ENCODE measurements at places on chromosomes 7 and 10. TPM values are rescaled to one million over a fixed set of nuclear protein-coding genes. Genes with fewer than 3 reads are reported as not detected.
A peak's percentile ranks its signal among the peaks of the same experiment; 100 is the strongest.

SLC26A3 gene
- total RNA-seq: not detected

CDNF gene
- 0.40 TPM for total RNA-seq

ATG9B gene
- total RNA-seq: under 0.01 TPM

BMPER gene
- total RNA-seq: 0.44 TPM

MICALL2 gene
- 7.4 TPM for total RNA-seq

PON1 gene
- total RNA-seq: not detected

POT1 gene
- total RNA-seq: 24.8 TPM

LRRC17 gene
- total RNA-seq: 2.0 TPM

CDH23 gene
- total RNA-seq: under 0.01 TPM

GALNT17 gene
- not detected for total RNA-seq

RAPGEF5 gene
- total RNA-seq: 110 TPM

CYP3A4 gene
- total RNA-seq: not detected

GIMAP7 gene
- 104 TPM for total RNA-seq

SOSTDC1 gene
- not detected for total RNA-seq

DLG5 gene
- 6.9 TPM for total RNA-seq

DNA sequence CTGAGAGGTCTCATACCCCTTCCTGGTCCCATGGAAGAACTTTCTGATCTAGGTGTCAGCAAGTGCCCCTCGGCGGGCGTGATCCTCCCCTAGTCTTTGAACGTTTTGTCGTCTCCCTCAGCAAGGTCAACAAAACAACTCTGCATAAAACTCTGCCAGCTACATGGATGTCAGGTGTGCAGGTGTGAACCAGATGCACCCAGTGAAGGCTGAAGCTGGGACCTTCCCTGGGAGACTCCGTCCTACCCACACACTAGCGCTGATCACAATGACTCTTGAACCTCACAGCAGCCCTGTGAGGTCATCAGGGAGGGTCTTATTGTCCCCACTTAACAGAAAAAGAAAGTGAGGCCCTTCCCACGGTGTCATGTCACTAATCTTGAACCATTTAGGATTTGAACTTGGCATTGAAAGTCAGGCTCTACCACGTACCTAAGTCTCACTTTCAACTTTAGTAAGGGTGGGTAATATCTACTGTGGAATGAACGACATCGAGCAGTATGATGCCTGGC, 68.1 kb downstream of the VSTM4 start:
- DNase-seq: no peak

GRCh38 chr10:3578159-3578558, 206.8 kb downstream of the KLF6 start:
- DNase-seq: no peak

- no peak for DNase-seq
Observed at GRCh38 chr10:72170263-72170662, 45.5 kb upstream of the ANAPC16 start.

- no peak for DNase-seq
Observed at GRCh38 chr10:116774728-116775151, 32.4 kb upstream of the HSPA12A start.

GRCh38 chr10:30192846-30193608, 133.6 kb upstream of the JCAD start:
- DNase-seq: no peak

- DNase-seq: peak; percentile 71
Observed at GRCh38 chr7:29039821-29040578, 81.9 kb upstream of the TRIL start.

GRCh38 chr10:17651896-17652295, 7.9 kb downstream of the STAM start:
- no peak for DNase-seq

GRCh38 chr7:332646-333392, 42.8 kb downstream of the FOXL3 start:
- peak; percentile 67 for DNase-seq

DNA sequence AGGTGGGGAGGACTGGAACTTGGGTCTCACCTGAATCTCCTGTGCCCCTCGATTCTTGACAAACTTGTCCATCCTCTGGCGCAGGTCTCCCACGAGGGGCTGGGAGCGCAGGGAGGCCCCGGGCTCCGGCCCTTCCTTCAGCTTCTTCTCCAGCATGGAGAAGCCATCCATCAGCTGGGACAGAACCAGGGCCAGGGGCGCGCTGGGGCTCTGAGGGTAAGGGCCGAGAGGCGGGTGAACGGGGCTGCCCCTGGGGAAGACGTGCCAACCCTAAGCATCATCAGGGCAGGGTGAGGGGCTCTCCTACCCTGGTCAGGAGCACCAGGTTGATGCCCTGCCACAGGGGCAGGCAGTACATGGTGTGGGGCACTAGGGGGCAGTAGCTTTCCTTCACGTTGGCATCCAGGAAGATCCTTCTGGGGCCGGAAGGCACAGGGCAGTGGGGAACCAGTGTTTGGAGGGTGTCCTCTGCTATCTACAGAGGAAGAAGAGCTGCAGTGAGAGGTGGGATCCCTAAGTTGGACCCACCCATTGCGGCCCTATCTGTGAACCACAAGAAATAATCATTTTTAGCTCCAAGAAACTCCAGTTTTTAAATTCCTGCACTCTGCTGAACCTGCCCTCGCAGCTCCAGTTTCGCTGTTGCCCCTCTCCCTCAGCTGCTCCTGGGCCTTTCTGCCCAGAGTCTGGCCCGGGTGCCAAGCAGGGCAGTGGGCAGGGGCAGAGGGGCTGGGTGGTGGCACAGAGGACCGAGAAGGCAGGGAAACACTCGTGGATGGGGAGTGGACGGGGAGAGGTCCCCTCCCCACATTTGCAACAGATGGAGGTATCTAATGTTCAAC, 10.8 kb upstream of the PYROXD2 start:
- DNase-seq: peak; percentile 63

GRCh38 chr7:40033826-40034225, 83.8 kb downstream of the CDK13 start:
- no peak for DNase-seq

DNA sequence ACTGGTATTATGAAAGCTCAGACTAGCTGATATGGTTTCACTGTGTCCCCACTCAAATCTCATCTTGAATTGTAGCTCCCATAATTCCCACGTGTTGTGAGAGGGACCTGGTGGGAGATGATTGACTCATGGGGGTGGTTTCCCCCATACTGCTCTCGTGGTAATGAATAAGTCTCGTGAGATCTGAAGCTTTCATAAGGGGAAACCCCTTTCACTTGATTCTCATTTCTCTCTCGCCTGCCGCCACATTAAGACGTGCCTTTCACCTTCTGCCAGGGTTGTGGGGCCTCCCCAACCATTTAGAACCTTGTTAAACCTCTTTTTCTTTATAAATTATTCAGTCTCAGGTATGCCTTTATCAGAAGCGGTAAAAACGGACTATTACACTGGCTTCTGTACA, 40.3 kb downstream of the COL13A1 start:
- no peak for DNase-seq

DNA sequence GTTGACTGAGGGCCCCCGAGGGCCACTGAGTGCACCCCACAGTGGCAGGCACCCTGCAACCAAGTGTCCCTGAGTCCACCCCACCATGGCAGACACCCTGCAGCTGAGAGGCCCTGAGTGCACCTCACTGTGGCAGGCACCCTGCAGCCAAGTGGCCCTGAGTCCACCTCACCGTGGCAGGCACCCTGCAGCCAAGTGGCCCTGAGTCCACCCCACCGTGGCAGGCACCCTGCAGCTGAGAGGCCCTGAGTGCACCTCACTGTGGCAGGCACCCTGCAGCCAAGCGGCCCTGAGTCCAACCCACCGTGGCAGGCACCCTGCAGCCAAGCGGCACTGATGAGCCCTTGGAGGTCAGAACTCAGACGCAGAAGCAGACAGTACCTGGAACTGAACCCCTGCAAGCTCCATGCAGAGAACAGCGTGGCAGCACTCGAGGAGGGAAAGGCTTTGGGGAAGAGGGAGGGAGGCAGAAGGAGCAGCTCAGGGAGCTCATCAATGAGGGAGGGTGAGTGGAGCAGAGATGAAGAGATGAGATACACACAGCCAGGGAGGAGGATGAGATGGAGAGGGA, 156.5 kb downstream of the WDR37 start:
- DNase-seq: no peak

DNA sequence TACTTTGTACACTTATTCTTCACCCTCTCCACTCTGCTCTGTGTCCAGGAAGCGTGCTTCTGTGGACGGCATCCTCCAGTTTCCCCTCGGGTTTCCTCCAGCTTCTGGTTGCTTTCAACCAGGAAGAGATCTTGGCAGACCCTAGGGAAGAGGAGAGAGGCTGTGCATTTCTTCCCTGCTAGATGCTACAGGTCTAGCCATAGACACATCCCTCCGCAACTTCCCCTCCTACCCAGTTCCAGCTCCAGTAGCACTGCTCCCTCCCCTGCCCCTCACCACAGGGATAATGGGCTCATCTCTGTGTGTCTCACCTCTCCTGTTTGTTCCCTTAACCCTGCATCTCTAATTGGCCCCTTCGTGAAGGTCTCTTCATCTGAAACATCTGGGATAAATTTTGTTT, 16.3 kb downstream of the TLL2 start:
- DNase-seq: no peak

GRCh38 chr7:100604976-100605911, 3.1 kb downstream of the PCOLCE start:
- no peak for DNase-seq

DNA sequence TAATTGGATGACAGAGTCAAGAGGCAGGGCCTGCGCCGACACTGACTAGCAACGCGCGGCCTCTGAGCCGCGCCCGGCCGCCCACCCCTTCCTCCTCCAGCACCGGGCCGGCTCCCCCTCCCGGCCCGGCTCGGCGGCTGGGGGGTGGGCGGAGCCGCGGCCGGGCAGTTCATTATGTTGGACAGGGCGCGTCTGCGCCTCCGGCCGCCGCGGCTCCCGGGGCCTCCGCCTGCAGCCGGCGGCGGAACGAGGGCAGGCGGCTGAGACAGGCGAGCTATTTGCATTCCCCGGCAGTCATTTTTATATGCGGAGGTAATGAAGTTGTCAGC, 106.7 kb downstream of the SNX10 start:
- peak; percentile 83 for DNase-seq

DNA sequence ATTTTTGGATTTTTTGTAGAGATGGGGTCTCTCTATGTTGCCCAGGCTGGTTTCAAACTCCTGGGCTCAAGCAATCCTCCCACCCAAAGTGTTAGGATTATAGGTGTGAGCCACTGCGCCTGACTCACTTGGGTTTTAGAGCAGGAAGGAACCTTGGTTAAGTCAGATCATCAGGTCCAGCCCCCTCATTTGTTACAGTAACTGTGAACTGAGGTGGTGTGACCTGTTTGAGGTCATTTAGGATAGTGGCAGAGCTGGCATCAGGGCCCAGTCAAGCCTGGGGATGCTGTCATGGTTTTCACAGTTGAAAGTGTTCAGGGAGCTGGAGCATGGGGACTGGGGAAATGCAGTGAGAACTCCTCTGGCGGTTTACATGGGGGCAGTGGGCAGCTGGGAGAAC, 159.6 kb downstream of the TAX1BP1 start:
- no peak for DNase-seq

DNA sequence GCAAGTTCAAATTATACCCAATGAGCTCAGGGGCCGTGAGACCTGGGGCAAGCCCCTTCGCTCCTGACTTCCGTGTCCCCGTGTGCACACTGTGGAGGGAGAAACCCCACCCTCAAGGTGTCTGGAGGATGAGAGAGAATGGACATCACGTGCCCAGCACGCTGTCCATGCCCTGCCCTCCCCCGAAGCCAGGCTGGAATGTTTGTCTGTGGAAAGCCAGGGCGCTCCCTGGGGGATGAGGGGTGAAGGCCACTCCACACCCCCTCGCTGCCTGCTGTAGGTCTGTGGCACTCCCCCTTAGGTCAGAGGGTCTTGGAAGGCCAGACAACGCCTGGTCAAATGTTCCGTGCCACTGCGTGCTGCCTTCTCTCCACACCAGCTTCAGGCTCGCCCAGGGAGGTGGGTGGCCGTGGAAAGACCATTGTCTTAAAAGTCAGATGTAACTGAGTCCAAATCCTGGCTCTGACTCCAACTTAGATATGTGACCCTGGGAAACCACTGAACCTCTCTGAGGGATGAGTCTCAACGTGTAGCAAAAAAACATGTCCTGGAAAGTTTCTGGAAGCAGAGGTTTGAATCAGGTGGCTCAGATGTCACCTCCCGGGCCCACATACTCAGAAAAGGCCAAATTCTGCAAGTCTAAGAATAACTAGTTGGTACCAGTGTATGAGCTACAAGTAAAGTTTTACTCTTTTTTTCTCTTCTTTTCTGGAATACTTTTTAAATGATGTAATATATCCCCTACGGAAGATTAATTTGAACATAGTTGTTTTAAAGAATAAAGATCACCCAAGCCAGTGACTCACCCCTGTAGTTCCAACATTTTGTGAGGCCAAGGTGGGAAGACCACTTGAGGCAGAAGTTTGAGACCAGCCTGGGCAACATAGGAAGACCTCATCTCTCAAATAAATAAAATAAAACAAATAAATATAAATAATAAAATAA, 24.9 kb downstream of the RCC1L start:
- peak; percentile 13 for DNase-seq

DNA sequence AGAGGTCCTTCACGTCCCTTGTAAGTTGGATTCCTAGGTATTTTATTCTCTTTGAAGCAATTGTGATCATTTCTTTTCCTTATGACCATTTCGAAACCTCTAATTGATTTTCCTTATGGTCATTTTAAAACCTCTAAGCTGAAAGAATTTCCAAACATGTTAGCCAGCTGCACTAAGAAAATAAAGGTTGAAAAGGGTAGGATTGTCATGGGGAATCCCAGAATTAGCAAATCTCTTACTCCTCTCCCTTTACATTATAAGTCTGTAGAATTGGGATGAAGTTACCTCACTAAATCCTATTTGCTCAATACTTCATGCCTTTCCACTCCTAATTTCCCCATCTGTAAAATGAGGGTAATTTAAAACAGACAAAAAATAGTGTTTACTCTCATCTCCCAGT, 79.5 kb downstream of the FAM185A start:
- no peak for DNase-seq

- DNase-seq: no peak
Observed at GRCh38 chr7:23349484-23350157, 50.5 kb downstream of the MALSU1 start.

GRCh38 chr7:50953303-50953702, 170.6 kb upstream of the GRB10 start:
- no peak for DNase-seq

DNA sequence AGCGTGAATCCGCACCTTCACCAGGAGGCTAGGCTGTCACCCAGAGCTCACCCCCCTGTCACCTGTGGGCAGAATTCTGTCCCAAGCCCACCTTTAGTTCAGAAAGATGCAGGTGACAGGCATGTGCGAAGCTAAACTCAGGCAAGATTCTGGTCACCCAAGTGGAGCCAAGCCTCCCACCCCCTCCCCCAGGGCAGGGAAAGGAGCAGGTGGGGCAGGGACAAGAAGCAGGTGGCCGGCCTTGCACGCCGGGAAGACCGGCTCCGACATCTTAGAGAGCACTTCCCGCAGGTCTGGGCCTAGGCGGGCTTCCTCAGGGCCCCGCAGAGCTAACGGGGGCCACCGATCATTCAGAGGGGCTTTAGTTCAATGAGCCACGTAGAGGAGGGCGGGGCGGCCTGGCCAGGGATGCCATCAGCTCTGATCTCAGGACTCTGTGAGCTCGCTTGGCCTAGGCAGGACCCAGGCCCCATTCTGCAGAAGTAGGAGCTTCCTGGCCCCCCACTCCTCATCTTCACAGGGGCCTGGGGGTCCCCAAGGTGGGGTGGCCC, 19.9 kb downstream of the UNCX start:
- DNase-seq: no peak

- no peak for DNase-seq
Observed at GRCh38 chr7:83633516-83633915, 15.4 kb downstream of the SEMA3E start.
